ENCODE measurements at places on chromosomes 1 and 21.

DNA sequence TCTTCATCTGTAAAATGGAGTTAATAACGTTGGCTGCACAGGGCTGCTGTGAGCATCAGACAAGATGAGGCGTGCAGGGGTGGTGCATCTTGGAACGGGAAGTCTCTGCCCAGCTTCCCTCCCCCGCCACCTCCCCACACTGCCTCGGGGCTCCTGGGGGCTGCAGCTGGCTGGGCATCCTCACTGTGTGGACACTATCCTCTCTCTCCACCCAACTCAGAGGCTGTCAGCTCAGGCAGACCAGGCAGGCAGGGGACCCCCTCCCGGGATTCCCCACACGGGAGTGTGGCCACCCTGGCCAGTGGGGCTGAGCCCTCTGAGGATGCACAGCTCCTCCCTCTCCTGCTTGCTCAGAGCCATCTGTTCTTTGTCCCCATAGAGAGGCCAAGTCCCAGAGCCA lies 122.7 kb downstream of the CCDC185 start:
- DNase-seq, result no peak

GRCh38 chr1:93140106-93140505 lies 40.1 kb downstream of the TMED5 start:
- no peak for DNase-seq

- DNase-seq, result peak; percentile 97
These were observed 24.9 kb upstream of the KCNC4 start for GRCh38 chr1:110185181-110185580.

DNA sequence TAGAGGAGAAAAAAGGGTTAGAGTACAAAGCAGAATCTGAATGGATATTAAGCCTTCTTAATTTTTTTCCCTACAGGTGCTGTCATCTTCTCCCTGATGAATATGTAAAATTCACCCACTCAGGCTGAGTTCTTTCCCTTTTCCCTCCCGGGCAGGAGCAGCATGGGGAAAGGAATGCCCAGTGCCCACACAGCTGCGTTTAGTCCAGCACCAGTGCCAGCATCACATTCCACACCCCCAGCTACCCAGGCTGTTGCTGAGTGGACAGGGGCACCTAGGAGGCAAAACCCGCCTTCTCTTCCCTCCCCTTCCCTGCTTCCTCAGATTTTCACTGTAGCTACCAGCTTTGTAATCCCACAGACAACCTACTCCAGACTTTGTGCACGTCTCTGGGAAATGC lies 3.4 kb upstream of the CADM3 start:
- DNase-seq, result no peak

DNA sequence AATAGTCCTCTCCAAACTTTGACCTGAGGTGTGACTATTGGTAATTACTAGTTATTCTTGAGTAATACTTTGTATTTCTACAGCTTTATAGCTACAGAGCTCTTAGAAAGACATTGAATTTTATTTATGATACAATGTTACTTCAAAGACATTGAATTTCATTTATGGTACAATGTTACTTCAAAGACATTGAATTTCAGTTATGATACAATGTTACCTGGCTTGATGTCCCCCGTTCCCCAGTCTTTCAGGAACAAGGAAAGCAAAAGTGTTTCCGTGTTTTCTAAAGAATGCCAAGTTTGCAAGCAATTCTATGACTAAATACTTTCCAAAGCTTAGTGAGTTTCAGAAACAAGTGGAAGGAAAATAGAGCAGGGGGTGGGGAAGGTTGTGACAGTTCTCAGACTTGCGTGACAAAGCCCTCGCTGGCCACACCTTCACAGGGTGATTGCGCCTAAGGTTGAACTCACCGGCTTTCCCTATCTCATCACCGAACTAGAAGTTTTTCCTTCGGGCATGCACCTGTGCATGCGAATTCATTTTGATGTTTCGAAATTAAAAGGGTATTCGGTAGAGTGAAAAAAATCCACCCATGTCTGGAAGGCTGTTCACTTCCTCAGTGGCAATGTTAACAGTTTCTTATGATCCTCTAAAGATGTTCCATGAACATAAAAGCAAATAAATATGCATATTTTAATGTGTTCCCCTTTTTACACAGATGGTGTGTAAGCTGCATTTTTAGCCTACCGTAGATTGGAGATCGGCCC lies 909 bp upstream of the PAXBP1 start:
- DNase-seq, result peak; percentile 71

DNA sequence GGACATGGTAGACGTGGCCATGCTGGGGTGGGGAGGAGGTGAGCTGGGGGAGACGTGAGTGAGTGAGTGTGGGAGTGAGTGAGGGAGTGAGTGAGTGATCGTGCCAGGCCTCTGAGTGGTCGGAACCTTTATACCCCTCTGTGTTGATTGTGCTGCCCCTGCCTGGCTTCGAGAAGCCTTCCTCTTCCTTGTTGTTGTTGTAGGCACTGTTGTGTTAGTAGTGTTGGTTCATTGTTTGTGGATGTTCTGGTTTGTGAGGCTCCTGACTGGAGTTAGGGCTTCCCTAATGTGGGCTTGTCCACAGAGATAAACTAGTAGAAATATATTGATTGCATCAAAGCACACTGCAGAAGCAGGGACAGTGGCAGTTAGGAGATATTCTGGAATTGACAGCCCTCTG lies at the start of gene KRTAP10-3:
KRTAP10-3 (minus strand) TSS at position 101 of the 400 bp plus-strand sequence; CDS start at position 21, 80 bp downstream.
- no peak for DNase-seq

DNA sequence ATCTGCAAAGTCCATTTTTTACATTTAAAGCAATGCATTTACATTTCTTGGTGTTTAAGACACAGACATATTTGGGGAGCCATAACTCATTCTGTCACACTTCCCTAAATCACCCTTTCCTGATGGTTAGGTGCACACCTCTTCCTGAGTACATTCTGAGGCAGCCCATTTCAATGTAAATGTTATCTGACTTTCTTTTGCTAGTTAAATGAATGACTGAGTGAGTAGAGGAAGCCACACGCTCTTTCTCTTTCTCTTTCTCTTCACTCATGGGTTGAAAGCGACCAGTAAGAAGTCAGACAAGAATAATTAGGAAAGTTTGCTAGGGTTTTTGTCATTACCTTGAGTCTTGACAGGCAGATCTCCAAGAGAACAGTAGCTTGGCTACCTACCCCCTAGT lies 143.1 kb downstream of the S1PR1 start:
- DNase-seq, result no peak

- DNase-seq, result no peak
These were observed 791 bp upstream of the STX6 start for GRCh38 chr1:181023265-181024057.

- DNase-seq, result no peak
These were observed 625 bp upstream of the NEGR1 start for GRCh38 chr1:72283022-72283306.

GRCh38 chr1:48003741-48004531 lies 6.8 kb upstream of the TRABD2B start:
- peak; percentile 30 for DNase-seq

DNA sequence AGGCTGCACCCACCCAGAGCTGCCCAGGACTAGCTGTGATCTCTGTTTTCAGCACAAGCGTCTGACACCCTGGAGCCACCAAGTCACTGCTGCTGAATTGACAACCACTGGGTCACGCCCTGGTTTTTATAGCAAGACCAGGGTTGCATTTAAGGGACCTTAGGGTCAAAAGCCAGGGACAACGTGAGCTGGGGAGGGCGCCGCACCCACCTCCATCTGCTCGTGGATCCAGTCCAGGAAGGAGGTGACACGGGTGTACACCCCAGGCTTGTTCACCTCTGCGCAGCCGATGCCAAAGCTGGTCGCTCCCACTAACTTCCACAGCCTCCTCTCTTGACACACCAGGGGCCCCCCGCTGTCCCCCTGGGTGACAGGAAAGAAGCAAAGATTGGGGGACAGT lies 9.2 kb upstream of the TFF1 start:
- no peak for DNase-seq

DNA sequence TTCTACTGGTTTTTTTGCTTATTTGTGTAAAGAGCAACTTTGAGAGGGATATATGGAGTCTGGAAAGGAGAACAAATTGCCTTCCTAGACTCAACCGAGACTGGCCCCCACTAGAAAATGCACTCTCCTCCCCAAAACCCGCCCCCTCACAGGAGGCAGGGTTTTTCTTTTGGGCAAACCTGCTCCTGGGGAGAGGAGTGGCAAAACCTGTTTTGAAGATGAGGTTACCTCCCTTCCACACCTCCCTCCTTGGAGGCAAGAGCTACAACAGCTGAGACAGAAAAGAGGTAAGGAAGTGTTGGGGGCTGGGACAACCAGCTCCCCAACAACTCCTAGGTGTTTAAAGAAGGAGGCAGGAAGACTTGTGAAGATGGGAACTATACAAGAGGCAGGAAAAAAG lies at the start of gene BNIPL:
BNIPL (plus strand) TSS at position 231 of the 400 bp plus-strand sequence; CDS start at position 371, 140 bp downstream.
- DNase-seq, result no peak

GRCh38 chr1:103525114-103525606 lies 339 bp upstream of the RNPC3 start:
- peak; percentile 93 for DNase-seq
